T-helper 1 cell treated with Interleukin-12 subunit alpha and Interleukin-12 subunit beta and Interleukin-4 antibody, amounts not matched to agents 30 ng/mL and 1 ng/mL, for 36 hours (primary cell): ENCODE measurements at places on chromosomes 11 and 22. TPM values are rescaled to one million over a fixed set of nuclear protein-coding genes. Genes with fewer than 3 reads are reported as not detected.

The SMIM35 gene
- 0.25 and 0.49 TPM in 2 replicates for total RNA-seq

The CPT1B gene
- 104 and 114 TPM in 2 replicates for total RNA-seq

The OTOG gene
- not detected in 2 replicates for total RNA-seq

The OR56A1 gene
- total RNA-seq, result not detected in 2 replicates

The REXO2 gene
- 96.6 and 103 TPM in 2 replicates for total RNA-seq

The ART1 gene
- not detected in 2 replicates for total RNA-seq

The MS4A6E gene
- total RNA-seq, result not detected in 2 replicates

The TUB gene
- total RNA-seq, result 0.05 and 0.07 TPM in 2 replicates

The OR8A1 gene
- not detected in 2 replicates for total RNA-seq

The APOA5 gene
- total RNA-seq, result not detected in 2 replicates

The CD6 gene
- 327 and 336 TPM in 2 replicates for total RNA-seq

The CASP4 gene
- 104 and 109 TPM in 2 replicates for total RNA-seq

The OR9G4 gene
- total RNA-seq, result not detected in 2 replicates

The CNGA4 gene
- total RNA-seq, result 0.15 TPM in 1 of 2 replicates, not detected in the other

The ALDH3B2 gene
- total RNA-seq, result not detected in 2 replicates

The CLDN5 gene
- 3.3 and 3.8 TPM in 2 replicates for total RNA-seq

The RIMBP3C gene
- total RNA-seq, result 0.47 and 0.68 TPM in 2 replicates

The OR9G1 gene
- not detected in 2 replicates for total RNA-seq

The KDM4E gene
- not detected in 2 replicates for total RNA-seq

The OPCML gene
- 0.02 and 1.1 TPM in 2 replicates for total RNA-seq

The TRMU gene
- total RNA-seq, result 66.7 and 72.4 TPM in 2 replicates

The OR52N4 gene
- 1.1 and 1.9 TPM in 2 replicates for total RNA-seq

The TCN1 gene
- total RNA-seq, result not detected in 2 replicates

The GPR83 gene
- total RNA-seq, result 0.05 and 0.10 TPM in 2 replicates

The OLFML1 gene
- total RNA-seq, result not detected in 2 replicates

The TEX54 gene
- not detected in 2 replicates for total RNA-seq

The KLHL35 gene
- total RNA-seq, result 0.85 and 0.96 TPM in 2 replicates

The OR8K3 gene
- total RNA-seq, result not detected in 2 replicates

The PNPLA5 gene
- not detected in 2 replicates for total RNA-seq

The ELMOD1 gene
- total RNA-seq, result not detected in 2 replicates

The ABCG4 gene
- total RNA-seq, result not detected in 2 replicates

The VWA5A gene
- 9.5 and 11.0 TPM in 2 replicates for total RNA-seq

The SCGB2A2 gene
- total RNA-seq, result not detected in 2 replicates

The RAG2 gene
- total RNA-seq, result not detected in 2 replicates

The TSPAN32 gene
- 21.6 and 23.1 TPM in 2 replicates for total RNA-seq

The KCNC1 gene
- total RNA-seq, result not detected in 2 replicates

The RCOR2 gene
- 0.17 TPM in 1 of 2 replicates, not detected in the other for total RNA-seq
